ENCODE measurements at places on chromosomes 12 and 14. TPM values are rescaled to one million over a fixed set of nuclear protein-coding genes. Genes with fewer than 3 reads are reported as not detected.

USP44 gene
- 3.7 TPM for total RNA-seq

DNA sequence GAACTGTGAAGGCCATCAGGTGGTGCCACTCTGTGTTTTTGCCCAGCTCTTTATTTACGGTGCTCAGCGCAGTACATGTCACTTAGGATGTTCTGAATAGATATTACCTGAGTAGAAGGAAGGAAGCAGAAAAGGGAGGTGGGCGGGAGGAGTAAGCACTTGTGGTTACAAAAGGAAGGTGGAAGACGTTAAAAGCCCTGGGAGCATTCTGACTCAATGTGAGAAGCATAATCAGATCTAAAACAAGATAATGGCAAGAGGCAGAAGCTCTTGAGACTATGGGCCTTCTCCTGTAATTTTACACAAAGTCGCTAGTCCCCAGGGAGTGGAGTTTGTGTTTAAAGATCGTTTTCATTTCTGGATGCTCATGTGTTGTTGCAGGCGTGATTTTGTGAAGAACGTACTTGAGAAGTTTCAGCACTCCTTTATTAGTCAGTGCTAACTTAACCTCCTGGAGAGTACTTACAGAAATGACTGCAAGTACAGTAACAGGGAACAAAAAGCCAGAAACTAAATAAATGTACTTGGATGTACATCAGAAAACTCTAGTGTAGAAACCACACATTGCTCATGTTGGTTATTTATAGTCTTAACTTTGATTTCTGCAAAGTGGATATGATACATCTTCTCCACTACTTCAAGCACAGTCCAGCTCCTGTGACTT, 1523.5 kb downstream of the AACS start:
- H3K4me1 ChIP-seq = no peaks in the 10 kb centered on the region
- no peaks in the 10 kb centered on the region for H3K36me3 ChIP-seq
- H3K4me3 ChIP-seq = no peak overlapping the region
- no peak for DNase-seq
- H3K27ac ChIP-seq = no peak overlapping the region

DNA sequence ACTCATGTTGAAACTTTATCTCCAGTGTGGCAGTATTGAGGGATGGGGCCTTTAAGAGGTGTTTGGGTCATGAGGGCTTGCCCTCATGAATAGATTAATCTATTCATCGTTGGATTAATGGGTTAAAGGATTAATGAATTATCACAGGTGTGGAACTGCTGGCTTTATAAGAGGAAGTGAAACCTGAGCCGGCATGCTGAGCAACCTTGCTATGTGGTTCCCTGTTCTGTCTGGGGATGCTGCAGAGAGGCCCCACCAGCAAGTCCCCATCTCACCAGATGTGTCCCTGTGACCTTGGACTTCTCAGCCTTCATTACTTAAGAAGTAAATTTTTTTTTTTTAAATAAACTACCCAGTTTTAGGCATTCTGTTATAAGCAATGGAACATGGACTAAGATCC, 109.6 kb downstream of the DYRK2 start:
- no peaks in the 10 kb centered on the region for H3K27me3 ChIP-seq
- H3K36me3 ChIP-seq = no peaks in the 10 kb centered on the region
- H3K4me1 ChIP-seq = no peaks in the 10 kb centered on the region
- DNase-seq = no peak
- no peak overlapping the region for H3K27ac ChIP-seq
- no peak overlapping the region for H3K4me3 ChIP-seq

ADAM20 gene
- total RNA-seq = 3.6 TPM

- DNase-seq = no peak
- H3K36me3 ChIP-seq = no peaks in the 10 kb centered on the region
- H3K27me3 ChIP-seq = no peaks in the 10 kb centered on the region
- no peaks in the 10 kb centered on the region for H3K4me1 ChIP-seq
- H3K27ac ChIP-seq = no peak overlapping the region
Measured at GRCh38 chr12:96274331-96274730, 80.2 kb downstream of the ELK3 start.

BEGAIN gene
- total RNA-seq = 4.1 TPM

LUM gene
- total RNA-seq = 183 TPM

PITPNM2 gene
- total RNA-seq = 7.5 TPM

GRCh38 chr12:25384038-25384892, 133.5 kb upstream of the KRAS start:
- DNase-seq = no peak
- peak overlapping the region; percentile 82 for H3K4me3 ChIP-seq
- H3K27me3 ChIP-seq = no peaks in the 10 kb centered on the region
- H3K4me1 ChIP-seq = no peaks in the 10 kb centered on the region
- no peaks in the 10 kb centered on the region for H3K36me3 ChIP-seq

DNA sequence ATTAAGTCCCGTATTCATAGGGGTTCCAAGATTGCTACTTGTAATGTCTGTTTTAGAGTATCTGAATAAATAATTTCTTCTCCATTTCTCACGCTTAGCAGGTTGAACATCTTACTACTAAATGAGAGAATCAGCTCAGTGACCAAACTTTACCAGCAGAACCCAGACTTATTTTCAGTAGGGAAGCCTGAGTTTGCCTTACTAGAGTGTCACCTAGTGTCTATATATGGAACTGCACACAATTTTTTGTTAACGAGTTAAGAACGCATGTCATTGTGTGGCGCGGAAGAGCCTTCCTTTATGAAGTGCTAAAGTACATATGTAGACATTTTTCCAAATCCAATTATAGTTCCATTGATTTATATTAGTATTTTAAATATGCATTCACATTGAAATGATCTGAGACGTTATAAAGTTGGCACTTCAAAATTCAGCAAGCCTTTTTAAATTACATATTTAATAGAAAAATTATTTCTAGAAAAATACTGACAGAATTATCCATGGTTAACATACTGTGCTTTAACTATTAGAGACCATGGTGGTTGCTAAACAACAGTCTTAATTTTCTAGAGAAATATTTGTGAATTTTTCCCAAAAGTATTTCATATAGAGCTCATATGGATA, 88.3 kb downstream of the RPS29 start:
- no peaks in the 10 kb centered on the region for H3K4me1 ChIP-seq
- no peaks in the 10 kb centered on the region for H3K27me3 ChIP-seq
- H3K27ac ChIP-seq = no peak overlapping the region
- no peak overlapping the region for H3K4me3 ChIP-seq
- H3K36me3 ChIP-seq = no peaks in the 10 kb centered on the region
- no peak for DNase-seq

- H3K27me3 ChIP-seq = no peaks in the 10 kb centered on the region
- DNase-seq = no peak
- no peak overlapping the region for H3K27ac ChIP-seq
- H3K4me1 ChIP-seq = no peaks in the 10 kb centered on the region
Measured at GRCh38 chr14:21352587-21352986, 31.2 kb downstream of the SUPT16H start.

SOX5 gene
- total RNA-seq = 10.5 TPM

INSM2 gene
- total RNA-seq = not detected

DNA sequence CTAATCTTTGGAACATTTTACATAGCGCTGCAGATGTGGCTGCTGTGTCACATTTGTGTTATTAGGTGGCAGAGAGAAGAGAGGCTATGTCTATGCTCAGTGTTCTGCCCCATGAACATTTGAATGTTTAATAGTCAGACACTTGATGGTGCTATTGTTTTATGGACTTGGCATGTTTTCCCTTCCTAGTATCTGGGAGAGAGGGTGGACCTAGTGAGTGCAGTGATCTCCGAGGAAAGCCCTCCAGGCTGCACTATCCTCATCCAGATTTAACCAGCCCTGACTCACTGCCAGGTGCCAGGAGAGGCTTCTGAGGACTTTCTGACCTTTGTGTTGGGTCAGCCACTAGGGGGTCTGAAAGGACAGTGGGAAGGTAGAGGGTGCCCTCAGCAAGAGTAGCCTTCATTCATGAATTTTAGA, 24.3 kb downstream of the ZFC3H1 start:
- no peaks in the 10 kb centered on the region for H3K36me3 ChIP-seq
- no peak overlapping the region for H3K4me3 ChIP-seq
- H3K27ac ChIP-seq = no peak overlapping the region

GRCh38 chr12:77160931-77161330, 95.6 kb upstream of the E2F7 start:
- H3K4me1 ChIP-seq = no peaks in the 10 kb centered on the region
- H3K36me3 ChIP-seq = no peaks in the 10 kb centered on the region
- no peaks in the 10 kb centered on the region for H3K27me3 ChIP-seq
- H3K27ac ChIP-seq = no peak overlapping the region
- H3K4me3 ChIP-seq = no peak overlapping the region

- no peak overlapping the region for H3K27ac ChIP-seq
- no peaks in the 10 kb centered on the region for H3K36me3 ChIP-seq
- H3K4me1 ChIP-seq = no peaks in the 10 kb centered on the region
- H3K4me3 ChIP-seq = no peak overlapping the region
- H3K27me3 ChIP-seq = peaks cover 3% of the 10 kb centered on the region
- DNase-seq = no peak
Measured at GRCh38 chr12:127127897-127128296, 1139.1 kb upstream of the TMEM132C start.

- peak within 1 kb of the TSS; percentile 91 for H3K4me3 ChIP-seq
- peak; percentile 65 for DNase-seq
- H3K4me1 ChIP-seq = no peaks in the 10 kb centered on the region
- H3K36me3 ChIP-seq = no peaks in the 10 kb centered on the region
- H3K27me3 ChIP-seq = no peaks in the 10 kb centered on the region
- H3K27ac ChIP-seq = peak within 1 kb of the TSS; percentile 76
Measured at GRCh38 chr14:50830932-50831725, at the start of gene NIN. TSS of gene NIN (minus strand) at chr14:50831162. CDS start at chr14:50822056, 9,106 bp downstream.

- no peaks in the 10 kb centered on the region for H3K36me3 ChIP-seq
- peaks cover 9% of the 10 kb centered on the region for H3K27me3 ChIP-seq
- H3K4me1 ChIP-seq = peaks cover 6% of the 10 kb centered on the region
Measured at GRCh38 chr14:105195522-105196264, 14.6 kb upstream of the NUDT14 start.

DNA sequence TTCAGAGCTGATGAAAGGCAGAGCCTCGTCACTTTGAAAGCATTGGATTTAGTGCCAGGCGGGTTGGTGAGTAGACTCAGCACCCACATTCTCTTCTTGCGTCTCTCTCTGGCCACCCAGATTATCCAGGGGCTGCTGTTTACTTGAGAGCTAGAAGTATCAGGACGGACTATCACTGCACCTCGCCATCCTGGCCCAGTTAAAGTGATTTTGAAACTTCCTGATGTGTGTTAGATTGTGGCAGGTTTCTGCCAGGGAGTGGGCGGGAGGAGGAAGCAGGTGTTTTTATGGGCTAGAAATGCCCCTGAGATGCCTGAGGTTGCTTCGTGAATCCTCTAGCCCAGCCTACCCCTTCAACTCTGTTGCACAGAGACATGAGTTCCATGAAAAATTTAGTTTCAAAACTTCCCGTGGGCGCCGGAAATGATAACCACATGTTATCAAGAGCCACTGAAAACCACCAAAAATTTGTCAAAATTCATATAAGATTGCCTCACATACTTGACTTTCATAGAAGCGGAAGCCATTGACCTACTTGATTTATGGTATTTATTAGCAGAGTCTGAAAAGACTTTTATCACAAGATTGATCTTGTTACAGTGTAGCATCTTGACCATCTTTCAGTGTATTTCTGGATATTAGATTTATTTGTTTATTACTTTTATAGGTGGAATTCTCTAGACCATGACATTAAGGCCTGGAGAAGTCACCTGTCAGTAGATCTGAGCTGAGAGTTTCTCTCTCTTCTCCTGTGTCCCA, 466.0 kb downstream of the RAD51B start:
- peaks cover 10% of the 10 kb centered on the region for H3K4me1 ChIP-seq
- H3K4me3 ChIP-seq = no peak overlapping the region
- H3K36me3 ChIP-seq = no peaks in the 10 kb centered on the region
- H3K27ac ChIP-seq = peak overlapping the region; percentile 83
- no peaks in the 10 kb centered on the region for H3K27me3 ChIP-seq
- DNase-seq = no peak

TGM1 gene
- 18.7 TPM for total RNA-seq

IL31 gene
- total RNA-seq = not detected
